CD4-positive, alpha-beta T cell treated with Interleukin-4 for 1 hour (primary cell): ENCODE measurements at places on chromosomes 6 and 20.

- no peak for DNase-seq
These were observed 173.8 kb downstream of the PTPRK start for GRCh38 chr6:128346569-128346968.

GRCh38 chr20:44633187-44633810, 18.2 kb downstream of the ADA start:
- DNase-seq = no peak

DNA sequence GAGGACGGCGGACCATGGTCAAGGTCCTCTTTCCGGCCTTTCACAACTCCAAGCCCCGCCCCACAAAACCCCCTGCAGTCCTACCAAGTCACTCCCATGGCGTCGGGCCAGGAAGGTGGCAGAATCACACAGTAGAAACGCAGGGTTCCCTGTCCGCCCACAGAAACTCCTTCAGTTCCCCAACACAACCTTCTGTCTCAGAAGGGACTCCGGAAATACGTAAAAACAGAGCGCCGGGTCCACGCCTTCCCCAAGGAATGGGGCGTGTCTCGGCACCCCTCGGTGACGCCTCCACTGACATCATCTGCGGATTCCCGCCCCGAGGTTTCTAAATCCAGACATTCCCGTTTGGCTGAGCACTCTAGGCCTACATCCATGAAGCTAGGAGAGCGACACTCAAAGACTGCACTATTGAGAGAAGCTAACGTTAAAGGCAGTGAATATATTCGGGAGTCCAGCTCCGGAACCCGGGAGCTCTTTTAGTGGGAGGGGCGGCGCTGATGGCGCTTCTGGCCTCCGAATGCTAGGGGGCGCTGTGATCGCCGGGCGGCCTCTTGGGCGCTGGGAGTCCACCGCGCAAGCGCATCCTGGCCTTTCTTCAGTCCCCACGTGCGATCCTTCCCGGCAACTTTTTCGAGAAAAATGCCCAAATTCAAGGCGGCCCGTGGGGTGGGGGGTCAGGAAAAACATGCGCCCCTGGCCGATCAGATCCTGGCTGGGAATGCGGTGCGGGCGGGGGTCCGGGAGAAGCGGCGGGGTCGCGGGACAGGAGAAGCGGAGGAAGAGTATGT, at the start of the genes BYSL and MED20:
TSS of gene BYSL (plus strand) at position 579 of the 791 bp plus-strand sequence. CDS start at position 643, 64 bp downstream.
TSS of gene MED20 (minus strand) at position 219 of the 791 bp plus-strand sequence. CDS start at position 98, 121 bp downstream.
- DNase-seq = peak; percentile 94

- DNase-seq = no peak
These were observed 558.9 kb downstream of the PKHD1 start for GRCh38 chr6:51528556-51528955.
